GM18507 (cell line): ENCODE measurements at places on chromosomes 16 and 17.
A peak's percentile ranks its signal among the peaks of the same experiment; 100 is the strongest.

DNA sequence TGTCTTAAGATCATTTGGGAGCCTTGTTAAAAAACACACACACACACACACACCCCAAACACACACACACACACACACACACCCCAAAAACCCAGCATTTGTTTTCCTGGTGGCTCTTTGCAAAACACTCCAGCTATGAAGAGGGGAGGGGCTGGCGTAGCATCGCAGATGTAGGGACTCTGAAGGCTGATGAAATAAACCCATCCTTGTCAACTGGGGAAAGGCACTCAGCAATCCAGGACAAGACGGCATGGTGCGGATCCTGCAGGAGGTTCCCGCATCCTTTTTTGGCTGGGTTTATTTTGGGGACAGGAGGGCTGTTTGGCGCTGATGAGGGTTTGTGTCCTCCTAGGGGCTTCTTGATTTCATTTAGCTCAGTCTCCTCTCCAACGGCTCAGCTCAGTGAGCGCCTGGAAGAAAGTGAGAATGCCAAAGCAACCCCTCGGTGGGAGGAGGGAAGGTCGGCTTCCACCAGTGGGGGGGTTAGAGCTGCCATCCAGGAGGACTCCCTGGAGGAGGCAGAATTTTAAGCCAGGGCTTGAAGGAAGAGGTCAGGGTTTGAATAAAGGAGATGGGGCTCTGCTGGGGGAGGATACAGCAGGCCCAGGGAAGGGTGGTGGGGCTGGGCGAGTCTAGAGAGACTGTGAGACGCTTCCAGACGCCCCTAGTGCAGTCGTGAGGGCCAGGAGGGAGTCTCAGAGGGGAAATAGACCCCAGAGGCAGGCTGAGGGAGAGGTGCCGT is 12.4 kb upstream of the GSE1 start:
- no peak for DNase-seq

DNA sequence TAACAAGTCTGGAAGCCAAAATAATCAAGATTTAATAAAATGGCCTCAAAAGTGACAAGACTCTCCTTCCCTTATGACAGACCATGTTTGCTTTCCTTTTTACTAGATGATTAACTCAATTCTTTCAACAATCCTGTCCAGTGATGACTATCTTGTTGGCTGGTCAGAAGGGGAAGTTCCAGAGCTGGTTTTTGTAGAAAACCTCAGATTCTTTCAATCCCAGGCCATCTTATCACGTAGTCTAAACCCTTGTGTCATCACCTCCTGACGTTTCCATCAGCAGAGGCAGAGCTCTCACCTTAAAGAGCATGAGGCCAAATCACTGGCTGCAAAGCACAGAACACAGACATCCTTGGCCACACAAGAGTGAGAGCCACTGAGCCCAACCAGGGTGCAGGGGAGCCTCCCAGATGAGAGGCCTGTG is 125.3 kb downstream of the ANKRD11 start:
- peak; percentile 28 for DNase-seq

DNA sequence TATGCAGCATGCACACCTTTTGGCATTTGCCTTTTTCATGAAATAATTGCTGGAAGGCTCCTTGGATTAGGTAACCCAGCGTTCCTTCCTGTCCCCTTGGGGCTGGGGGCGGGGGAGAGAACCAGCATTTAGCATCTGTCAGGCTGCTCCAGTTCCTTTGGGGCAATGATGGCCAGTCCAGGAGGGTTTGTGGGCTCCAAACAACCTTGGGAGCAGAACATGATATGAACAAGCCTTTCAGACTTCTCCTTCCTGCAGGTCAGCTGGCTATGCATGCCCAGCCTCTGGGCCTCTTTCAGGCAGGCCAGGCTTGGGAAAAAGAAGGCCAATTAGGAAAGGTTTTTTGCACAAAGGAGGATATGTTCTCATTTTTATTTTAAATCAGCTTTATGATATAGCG is 1.1 kb upstream of the SMTNL2 start:
- no peak for DNase-seq

DNA sequence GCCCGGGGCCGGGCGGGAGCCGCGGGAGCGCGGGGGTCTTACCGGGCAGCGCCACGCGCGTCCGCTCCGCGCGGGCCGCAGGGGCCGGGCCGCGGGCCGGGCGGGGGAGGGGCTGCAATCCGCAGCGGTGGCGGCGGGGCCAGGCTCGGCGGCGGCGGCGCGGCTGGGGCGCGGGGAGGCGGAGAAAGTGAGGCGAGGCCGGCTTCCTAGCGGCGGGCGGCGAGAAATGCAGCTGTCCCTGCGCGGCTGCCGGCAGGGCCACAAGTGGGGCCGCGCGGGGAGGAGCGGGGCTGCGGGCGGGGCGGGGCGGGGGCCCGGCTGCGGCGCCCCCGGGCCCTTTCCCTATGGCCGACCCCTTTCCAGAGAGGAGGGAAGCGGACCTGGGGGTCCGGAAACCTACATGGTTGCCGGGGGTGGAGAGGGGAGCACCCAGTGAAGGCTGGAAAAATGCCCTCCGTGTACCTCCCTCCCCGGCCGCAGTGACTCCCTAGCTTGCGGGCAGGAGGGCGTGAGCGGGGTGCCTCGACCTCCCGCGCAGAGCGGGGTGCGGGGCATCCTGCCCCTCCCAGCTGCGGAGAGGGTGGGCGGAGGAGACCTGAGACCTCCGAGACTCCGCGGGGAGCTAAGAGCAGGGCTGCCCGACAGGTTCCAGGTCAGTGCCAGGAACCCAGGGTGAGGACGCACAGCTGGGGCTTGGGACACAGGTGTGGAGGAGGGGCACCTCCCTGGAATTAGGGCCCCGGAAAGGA is at the start of gene CUEDC1:
CUEDC1 (minus strand) TSS at position 230 of the 749 bp plus-strand sequence. CDS start 69,848 bp downstream, outside the sequence.
- DNase-seq = peak; percentile 60

DNA sequence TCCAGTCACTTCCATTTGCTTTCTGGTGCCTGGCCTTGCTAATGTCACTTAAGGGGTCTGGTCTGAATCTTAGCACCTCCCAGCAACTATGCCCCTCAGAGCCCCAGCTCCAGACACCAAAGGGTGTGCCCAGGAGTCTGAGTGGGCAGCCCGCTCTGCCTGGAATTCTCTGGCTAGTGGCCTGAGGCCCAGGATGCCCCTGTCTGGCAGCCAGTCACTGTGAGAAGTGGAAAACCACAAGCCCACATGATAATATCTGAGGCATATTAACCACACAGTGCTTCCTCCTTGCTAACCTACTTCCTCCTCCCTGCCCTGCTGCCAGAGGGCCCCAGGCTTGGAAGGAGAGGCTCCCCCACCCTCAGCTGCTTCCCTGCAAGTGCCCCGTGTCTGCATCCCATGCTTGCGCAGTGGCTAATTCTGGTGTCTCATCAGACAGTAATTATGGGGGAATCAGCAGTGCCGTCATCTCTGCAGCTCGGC is 14.0 kb downstream of the SRCIN1 start:
- no peak for DNase-seq

- no peak for DNase-seq
Measured at GRCh38 chr17:48328457-48328856, 101.6 kb downstream of the SKAP1 start.
